Epithelial cell of proximal tubule (primary cell): ENCODE measurements at places on chromosomes 6 and 20.

DNA sequence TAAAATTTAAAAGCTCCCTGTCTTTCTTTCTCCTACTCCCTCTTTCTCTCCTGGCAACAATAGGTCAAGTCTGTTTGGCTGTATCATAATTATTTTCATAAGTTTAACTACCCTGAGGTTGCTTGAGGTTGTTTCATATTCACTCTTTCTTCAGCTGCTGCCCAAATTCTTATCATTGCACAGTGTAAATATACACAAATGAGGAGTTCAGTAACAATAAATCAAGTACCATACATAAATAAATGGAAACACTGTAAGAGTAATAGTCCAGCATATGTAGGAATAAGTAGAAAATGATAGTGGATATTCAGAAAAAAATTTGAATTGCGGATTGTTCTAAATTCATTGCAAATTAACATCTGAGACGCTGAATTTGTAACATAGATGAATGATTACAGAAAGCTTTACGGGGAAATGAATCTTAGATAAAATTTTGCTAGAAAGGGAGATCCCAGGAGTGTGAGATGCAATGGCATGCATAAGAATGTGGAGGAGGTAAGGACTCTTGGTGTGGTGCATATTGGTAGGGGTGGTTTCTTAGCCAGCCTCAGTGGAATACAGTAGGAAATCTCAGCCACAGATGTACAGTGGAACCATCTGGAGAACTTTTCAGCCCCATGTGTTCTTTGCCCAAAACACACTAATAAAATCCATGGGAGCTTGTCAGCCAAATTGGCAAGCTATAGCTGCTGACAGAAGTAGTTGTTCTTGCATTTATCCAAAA lies 480.7 kb downstream of the HTR1B start:
- no peak for DNase-seq

DNA sequence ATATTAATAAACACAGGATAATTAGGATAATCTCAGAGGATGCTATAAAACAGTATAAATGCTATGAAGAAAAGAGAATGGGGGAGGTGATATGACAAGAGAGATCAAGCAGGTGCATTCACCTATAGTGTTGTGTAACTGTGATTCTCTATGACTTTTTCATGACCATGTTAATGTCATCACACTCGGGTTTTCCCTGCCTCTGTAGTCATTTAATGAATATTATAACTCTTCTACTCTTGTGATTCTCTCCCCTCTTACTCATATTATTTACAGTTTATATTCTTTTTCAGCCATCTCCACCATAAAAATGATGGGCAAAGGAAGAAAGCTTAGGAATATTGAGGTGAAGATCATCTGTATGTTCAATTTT lies 106.9 kb upstream of the SGK1 start:
- no peak for DNase-seq

- no peak for DNase-seq
Measured at GRCh38 chr20:47861116-47861515, 75.8 kb upstream of the SULF2 start.

- DNase-seq = no peak
Measured at GRCh38 chr6:168979254-168979653, 274.4 kb downstream of the THBS2 start.

DNA sequence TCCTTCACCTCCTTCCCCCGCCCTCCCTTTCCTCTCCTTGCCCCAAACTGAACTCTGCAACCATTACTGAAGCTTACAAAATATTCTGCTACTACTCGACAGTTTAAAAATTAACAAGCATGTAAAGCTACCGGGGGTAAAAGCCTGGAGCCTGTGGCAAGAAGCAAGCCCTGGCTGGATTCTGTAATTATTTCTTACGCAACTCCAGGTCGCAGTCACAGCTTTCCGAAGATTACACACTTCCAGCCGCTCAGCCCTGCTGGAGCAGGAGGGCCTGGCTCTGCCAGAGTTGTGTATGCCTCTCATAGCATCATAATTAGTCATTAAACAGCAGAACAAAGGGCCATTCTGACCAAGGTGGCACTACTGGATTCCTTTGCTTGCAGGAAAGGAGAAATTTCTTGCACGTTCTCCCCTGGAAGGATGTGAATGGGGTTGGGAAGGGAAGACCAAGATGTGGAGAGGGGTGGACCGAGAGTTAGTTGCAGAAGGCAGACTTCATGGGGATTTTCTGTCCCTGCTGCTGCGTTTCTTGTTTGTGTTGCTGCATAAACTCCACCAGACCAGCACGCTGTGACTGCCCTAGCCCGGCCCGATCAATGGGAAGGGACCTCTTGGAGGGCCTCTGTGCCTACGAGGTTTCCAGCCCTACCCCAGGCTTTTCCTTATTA lies 23.6 kb downstream of the FOXQ1 start:
- peak; percentile 97 for DNase-seq

DNA sequence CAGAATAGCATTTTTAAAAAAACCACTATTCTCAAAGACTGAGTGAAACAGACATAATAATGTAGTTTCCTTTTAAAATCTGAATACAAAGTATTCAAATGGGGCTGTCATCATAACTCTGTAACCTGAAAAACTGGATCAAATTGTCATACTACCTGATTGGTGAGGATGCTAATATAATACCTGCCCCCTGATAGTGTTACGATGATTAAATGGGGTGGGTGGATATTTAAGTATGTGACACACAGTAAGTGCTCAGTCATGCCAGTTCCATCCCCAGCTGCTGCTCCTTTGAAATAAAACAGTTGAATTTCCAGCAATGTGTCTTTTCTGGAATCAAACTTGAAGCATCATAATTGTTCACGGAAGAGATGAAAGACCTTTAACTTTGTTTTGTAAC lies 8.9 kb downstream of the HTR1B start:
- DNase-seq = no peak

DNA sequence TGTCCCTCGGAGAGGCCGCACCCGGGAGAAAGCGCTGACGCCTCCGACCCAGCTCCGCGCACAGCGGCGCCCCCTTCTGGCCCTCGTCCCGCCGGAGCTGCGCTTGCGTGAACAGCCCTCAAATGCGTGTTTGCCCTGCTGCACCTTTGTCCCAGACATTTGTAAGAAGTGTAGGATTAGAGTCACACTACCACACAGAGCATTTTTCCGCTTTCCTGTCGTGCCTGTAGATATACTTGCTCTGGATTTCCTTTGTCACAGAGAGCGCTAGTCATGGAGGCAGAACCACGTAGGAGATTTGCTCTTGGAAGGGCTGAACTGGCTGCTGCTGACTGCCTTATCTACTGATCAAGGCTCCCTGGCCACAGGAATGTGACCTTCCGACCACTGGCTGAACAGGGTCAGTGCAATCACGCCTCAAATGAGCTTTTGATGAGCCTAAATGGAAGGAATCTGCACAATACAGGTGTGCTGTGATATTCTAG lies 62.3 kb downstream of the PAX1 start:
- no peak for DNase-seq

- no peak for DNase-seq
Measured at GRCh38 chr6:29887330-29887818, 55.0 kb upstream of the HLA-A start.

- no peak for DNase-seq
Measured at GRCh38 chr20:62117658-62118057, 4.6 kb upstream of the LSM14B start.

- no peak for DNase-seq
Measured at GRCh38 chr20:51634257-51634656, 91.7 kb upstream of the NFATC2 start.

DNA sequence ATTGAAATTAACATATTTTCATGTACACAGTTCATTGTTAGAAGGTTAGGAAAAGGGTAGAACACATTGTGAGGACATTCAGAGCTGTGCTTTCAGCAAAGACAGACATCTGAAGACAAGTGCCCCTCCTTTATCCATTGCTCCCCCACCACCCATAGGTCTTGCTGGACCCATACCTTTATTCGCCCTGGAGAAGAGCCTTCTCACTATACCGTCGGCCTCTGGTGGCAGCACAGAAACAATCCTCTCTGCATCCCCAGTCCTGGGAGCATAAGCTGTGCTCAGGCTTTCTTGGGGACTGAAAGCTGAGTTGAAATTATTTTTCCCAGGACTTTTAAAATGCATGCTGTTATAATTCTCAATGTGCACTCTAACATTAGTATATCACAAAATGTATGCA lies 372.3 kb downstream of the EPHA7 start:
- no peak for DNase-seq

GRCh38 chr6:144284478-144284782 lies 705 bp upstream of the UTRN start:
- no peak for DNase-seq

DNA sequence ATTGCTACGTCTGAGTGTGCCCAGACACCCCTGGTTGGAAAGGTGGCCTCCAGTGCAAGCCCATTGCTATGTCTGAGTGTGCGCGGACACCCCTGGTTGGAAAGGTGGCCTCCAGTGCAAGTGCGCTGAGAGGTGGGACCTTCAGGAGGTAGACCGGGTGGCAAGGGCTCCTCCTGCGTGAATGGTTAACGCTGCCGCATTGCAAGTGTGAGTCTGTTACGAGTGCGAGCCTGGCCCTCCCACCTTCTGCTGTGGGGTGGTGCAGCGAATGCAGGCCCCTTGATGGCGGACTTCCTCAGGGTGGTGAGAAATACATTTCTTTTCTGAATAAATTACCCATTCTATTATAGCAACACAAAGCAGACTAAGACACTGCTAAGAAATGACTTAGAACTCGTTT lies 208.8 kb downstream of the DLL1 start:
- DNase-seq = no peak

- no peak for DNase-seq
Measured at GRCh38 chr6:48957781-48958180, 505.3 kb downstream of the MMUT start.

DNA sequence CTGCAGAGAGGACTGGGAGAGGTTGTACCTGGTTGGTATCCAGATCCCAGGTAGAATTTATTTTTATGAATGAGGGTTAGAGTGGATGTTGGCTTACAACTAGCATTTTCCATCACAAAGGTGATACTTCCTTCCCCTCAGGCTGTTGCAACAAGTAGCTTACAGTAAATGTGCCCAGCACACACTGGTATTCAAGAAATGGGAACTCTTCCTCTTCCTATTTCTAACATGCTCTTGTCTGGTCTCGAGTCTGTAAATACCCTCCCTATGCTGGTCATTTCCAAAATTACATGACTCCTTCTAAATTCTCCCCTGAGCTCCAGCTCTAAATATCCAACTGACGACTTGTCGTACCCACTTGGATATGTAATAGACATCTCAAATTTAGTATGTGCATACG lies 90.1 kb upstream of the FOXC1 start:
- no peak for DNase-seq

DNA sequence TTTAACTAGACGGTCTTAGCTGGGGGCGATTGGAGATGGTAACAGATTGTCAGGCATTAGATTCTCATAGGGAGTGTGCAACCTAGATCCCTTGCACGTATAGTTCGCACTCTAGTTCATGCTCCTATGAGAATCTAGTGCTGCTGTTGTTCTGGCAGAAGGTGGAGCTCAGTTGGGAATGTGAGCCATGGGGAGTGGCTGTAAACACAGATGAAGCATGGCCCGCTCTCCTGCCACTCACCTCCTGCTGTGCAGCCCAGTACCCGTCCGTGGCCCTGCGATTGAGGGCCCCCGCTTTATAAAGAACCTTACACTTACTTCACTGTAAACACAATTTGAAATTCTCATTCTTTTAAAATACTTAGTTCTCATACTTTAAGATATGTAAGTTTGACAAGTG lies 339.4 kb downstream of the CDH26 start:
- no peak for DNase-seq

- no peak for DNase-seq
Measured at GRCh38 chr6:126797981-126798380, 320.5 kb upstream of the RSPO3 start.

- no peak for DNase-seq
Measured at GRCh38 chr20:53755733-53756531, 162.3 kb upstream of the ZNF217 start.

DNA sequence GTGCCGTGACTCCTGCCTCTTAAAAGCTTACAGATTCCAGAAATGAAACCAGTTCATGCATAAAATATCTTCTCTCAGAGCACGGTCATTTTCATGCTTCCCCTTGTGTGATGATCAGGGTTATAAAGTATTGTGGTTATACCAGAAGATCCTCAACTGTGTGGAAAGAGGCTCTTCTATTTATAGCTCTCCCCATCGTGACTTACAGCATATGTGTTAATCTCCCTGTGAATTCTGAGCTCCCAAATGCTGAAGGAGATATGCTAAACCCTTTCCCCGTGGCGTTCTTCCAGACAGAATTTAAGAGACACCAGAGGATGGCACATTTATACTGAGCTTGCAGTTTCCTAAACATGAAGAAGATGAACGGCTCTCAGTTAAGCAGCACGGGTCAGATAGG lies 158.8 kb downstream of the CDH26 start:
- no peak for DNase-seq

DNA sequence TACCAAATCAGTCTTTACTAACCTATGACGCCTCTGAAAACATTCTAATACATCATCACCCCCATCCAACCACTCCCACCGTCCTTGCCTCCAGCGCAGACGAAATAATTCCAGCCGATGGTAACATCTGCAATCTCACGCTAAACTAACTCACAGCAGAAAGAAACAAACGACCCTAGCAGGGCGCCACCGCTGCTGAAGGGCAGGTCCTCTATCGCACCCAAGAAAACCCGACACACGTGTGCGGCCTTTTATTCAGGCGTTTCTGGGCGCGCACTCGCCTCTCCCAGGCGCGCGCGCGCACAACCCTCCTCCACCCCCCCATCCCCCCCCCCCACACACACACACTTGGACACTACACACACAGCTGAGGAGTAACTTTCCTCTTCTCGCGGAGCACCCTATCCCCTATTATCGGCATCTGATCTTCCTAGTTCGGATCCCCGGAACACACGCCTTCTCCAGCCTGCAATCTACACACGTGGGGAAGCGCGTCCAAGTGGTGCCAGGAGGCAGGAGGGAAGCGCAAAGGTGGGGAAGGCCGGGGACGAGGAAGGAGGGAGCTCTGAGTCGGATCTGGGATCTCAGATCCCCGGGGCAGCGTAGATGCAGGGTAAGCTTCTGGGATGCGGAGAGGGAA lies 1.4 kb downstream of the GFOD1 start:
- DNase-seq = no peak

- DNase-seq = no peak
Measured at GRCh38 chr6:152701081-152701862, 3.6 kb downstream of the MYCT1 start.

DNA sequence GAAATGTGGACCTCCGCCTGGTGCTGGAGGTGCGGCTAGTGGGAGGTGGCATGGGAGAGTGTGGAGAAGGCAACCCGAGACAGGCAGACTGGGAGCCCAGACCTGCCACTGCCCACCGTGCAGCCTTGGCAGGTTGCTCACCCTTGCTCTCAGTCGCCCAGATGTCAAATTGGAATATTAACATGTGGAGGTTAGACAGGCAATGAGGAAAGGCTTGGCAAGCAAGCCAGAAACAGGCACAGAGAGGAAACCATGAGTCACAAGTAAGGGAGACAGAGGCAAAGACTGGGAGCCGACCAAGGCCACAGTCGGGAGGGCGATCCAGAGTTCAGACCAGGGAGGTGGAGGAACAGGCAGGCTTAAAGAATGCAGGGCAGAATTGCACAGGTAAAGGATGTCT lies 178.2 kb downstream of the FOXC1 start:
- DNase-seq = no peak
